ENCODE measurements at places on chromosomes 5 and 9.

- no peak for DNase-seq
Measured at GRCh38 chr9:38253200-38253599, 139.3 kb upstream of the ALDH1B1 start.

GRCh38 chr5:44252545-44252944 is 136.7 kb downstream of the FGF10 start:
- no peak for DNase-seq

DNA sequence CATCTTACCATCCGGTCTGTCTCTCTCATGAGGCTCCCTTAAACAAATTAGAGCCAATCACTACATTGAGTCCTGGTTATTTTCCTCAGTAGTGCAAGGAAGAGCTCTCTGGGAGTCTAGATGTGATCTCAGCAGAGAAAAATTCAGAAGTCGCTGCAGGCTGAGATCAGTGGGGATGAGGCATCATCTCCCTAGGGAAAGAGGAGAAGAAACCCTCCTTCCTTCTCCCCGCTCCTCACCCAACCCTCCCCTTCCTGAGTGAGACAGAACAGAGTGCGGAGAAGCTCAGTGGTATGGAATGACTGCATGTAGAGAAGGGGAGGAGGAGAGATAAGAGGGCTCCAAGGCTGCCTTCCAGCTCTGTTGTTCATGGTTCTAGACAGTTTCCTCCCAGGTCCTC is 80.5 kb downstream of the PAPPA start:
- no peak for DNase-seq

DNA sequence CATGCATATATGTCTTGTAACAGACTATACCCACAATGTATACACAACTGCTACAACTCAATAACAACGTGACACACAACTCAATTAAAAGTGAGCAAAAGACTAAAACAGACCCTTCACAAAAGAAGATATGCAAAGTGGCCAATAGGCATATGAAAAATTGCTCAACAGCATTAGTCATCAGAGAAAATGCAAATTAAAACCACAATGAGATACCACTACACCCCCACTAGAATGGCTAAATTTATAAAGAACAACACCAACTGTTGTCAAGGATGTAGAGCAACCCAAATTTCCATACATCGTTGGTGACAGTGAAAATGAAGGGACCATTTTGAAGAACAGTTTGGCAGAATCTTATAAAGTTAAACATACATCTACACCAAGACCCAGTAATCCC is 38.9 kb downstream of the GABRB2 start:
- no peak for DNase-seq

GRCh38 chr9:108724652-108725051 is 131.1 kb downstream of the ACTL7B start:
- DNase-seq: no peak

DNA sequence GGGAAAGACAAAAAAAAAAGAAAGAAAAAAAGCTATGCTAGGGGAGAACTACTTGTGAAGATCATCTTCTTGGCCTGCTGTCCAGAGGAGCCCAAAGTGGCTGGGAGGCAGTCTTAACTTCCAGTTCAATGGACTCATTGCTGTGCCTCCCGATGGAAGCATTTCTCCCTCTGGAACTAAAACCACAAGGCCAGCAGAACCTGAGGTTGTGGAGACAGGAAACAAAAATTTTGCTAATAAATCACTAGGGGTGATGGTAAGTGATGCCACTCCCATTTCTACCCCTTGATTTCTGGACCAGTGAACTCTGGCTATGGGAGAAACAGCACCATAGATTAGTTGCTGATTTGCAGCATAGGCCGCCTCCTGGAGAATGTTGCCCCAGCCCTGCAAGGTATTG is 123.4 kb upstream of the NFIL3 start:
- DNase-seq: no peak

- no peak for DNase-seq
Measured at GRCh38 chr9:93701494-93702218, 125.3 kb downstream of the PHF2 start.

DNA sequence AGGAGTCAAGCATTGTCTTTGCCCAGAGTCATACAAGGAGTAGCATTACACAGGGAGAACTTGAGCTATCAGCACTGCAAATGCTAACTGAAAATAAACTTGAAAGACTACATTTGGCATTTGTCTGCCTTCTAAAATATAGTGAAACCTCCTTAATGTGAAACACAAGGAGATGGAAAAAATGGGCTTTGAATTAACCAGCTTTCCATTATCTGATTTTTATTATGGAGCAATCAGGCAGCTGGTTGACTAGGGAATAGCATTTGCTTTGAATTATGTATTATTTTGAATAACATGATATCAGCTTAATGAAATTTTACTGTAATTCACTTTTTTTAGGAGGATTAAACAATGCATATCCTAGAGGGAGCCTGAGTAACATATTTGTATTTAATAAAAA is 130.8 kb downstream of the GDNF start:
- DNase-seq: no peak

GRCh38 chr5:77224672-77225355 is 14.3 kb downstream of the PDE8B start:
- no peak for DNase-seq

- no peak for DNase-seq
Measured at GRCh38 chr9:133009906-133010582, 20.8 kb upstream of the GTF3C5 start.

DNA sequence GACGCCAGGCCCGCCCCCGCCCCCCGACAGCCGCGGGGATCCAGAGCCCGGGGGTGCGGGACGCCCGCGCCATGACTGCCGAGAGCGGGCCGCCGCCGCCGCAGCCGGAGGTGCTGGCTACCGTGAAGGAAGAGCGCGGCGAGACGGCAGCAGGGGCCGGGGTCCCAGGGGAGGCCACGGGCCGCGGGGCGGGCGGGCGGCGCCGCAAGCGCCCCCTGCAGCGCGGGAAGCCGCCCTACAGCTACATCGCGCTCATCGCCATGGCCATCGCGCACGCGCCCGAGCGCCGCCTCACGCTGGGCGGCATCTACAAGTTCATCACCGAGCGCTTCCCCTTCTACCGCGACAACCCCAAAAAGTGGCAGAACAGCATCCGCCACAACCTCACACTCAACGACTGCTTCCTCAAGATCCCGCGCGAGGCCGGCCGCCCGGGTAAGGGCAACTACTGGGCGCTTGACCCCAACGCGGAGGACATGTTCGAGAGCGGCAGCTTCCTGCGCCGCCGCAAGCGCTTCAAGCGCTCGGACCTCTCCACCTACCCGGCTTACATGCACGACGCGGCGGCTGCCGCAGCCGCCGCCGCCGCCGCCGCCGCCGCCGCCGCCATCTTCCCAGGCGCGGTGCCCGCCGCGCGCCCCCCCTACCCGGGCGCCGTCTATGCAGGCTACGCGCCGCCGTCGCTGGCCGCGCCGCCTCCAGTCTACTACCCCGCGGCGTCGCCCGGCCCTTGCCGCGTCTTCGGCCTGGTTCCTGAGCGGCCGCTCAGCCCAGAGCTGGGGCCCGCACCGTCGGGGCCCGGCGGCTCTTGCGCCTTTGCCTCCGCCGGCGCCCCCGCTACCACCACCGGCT is 1.0 kb downstream of the FOXE1 start:
- DNase-seq: no peak

DNA sequence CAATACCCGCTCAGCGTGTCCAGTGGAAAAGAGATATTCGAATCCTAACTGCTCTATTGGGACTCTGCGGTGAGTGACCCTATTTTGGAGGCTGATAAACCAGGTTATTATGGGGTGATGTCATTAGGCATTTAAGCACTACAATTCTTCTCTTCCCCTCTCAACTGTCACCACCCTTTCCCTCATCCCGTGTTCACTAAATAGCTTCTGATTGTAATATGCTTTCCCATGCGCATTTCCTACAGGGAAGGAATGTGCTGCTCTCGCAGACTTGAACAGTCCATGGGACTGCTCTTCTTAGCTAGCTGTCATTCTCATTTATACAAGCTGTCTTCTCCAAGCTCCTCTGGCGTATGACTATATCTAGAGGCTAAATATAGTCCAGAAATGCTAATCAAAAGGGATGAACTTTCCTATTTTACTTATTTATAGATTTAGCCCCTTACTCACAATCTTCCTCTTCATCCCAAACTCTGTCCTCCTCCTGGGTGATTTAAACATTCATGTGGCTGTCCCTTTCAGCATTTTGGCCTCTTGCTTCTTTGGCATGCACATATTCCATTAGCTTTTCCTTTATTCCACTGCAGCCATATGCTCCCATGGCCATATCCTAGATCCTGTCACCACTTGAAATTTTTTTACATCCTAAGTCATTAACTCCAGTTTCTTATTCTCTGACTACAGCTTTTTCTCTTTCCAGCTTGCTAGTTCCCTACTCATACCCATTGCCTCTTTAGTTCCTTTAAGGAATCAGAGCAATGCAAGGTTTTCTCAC is 39.6 kb upstream of the CSNK1G3 start:
- DNase-seq: no peak

Data from cerebellum (tissue), 4 donors.